Stimulated activated CD8-positive, alpha-beta memory T cell treated with anti-CD3 and anti-CD28 coated beads, Interleukin-15, amount 100 ng/mL, for 24 hours (primary cell): ENCODE measurements at places on chromosomes 2 and 18.

GRCh38 chr2:105611811-105612424 is 132.8 kb upstream of the NCK2 start:
- no peak for DNase-seq

DNA sequence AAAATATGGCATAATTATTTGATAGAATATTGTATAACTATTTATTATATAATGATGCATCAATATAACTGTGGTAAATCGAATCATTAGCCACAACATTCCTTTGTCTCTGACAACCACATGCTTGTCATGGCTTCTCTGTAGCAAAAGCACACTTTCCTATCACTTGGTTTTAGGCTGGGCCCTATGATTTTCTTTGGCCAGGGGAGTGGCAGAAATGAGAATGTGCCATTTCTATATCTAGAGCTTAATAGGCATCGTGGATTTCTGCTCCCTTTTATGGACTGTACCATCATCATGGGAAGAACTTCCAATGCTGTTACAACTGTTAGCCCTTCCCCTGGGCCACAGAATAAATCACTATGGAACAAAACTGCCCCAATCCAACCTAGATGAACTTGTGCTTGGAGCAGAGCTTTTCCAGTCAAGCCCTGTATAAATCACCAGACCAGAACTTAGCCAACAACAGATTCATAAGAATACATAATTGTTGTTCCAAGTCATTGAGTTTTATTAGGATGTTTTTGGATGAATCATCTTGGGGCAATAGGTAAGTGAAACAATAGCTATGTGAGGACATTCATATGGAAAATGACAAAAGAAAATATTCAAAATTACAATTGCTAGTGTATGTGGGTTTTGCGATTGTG is 715.8 kb downstream of the ERBB4 start:
- no peak for DNase-seq

DNA sequence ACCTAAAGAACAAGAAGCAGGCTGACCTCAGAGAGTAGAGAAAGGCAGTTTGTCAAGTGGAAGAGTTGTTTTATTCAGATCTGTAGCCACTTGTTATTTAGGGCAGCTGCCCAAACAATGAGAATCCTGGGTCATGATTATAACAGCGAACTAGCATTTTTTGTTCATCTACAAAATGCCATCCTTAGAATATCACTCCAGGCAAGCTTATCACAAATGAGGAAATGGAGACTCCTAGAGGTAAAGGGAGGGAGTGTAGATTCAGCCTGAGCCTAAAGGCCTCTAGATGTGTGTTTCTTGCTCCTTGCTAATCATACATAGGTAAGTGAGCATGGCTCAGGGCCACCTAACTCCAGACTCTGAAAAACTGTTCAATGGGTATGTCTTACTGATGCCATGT is 126.1 kb downstream of the HNMT start:
- no peak for DNase-seq

- DNase-seq, result no peak
Measured at GRCh38 chr18:44954257-44954656, 273.6 kb downstream of the SETBP1 start.

GRCh38 chr2:190088917-190089316 is 26.4 kb upstream of the MSTN start:
- no peak for DNase-seq

DNA sequence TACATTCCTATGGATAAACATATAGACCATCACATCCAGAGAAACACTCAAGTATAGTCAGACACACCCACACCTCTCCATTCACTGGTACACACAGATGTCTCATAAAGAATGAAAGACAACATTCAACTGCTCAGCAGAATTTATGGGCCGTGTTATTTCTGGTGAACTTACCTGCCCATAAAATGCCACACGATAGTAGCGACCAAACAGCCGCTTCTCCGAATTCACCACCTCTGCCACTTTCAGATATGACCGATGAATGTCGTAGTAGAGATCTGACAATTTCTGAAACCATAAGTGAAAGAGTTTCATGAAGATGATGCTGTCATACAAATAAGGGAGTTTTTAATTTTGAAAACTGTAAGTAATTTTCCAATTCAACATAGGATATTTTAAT is 70.7 kb upstream of the CCDC195 start:
- DNase-seq, result no peak

DNA sequence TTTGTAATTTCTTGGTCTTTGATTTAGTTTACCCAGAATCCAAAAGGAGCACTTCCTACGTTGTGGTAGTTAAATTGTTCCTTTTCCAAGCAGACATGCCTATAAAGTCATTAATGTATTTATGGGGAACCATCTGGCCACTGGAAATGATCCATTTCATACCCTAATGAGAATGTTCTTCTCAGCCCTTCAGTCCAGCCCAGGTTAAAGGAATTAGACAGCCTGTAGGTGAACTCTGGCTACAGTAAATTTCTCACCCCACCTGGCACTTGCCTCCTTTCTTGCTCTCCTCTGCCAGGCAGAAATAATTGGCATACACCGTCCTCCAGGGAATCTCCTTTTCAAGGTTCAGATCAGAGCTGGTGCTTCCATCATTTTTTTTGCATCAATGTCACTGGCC is 121.1 kb downstream of the SETBP1 start:
- no peak for DNase-seq

DNA sequence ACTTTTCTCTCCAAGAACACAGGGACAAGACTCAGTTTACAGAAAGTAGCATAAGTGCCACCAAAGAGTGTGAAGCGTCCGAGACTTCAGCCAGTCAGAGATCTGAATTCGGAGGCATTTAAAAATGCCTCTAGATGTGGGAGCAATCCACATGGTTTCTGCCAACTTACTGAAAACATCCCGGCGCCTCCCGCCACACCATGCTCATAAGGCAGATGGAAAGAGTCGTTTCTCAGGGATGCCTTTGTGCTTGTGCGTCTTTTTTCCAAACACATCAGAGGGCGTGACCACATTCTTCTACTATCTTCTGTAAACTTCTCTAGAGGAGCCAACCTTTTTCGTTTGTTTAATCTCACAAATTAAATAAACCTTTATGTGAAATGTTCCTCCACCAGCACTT is 88.7 kb downstream of the NRP2 start:
- DNase-seq, result no peak

DNA sequence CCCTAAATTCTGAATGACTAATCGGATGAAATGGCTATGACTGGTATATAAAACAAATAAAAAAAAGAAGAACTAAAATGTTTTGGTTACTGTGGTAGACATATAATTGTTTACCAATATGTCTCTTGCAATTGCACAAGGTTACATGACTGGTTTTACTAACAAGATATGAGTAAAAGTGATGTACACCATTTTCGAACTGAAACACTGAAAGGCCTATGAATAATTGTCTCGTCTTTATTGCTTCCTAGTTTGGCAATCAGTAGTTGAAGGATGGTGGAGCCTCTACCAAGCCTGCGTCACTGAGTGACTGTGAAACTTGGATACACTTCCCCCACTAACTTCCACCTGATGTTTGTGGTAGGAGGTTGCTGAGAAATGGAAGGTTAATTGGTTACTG is 16.5 kb downstream of the CDH19 start:
- no peak for DNase-seq
